Mesothelial cell of epicardium (in vitro differentiated cells): ENCODE measurements at places on chromosomes 7 and 10. TPM values are rescaled to one million over a fixed set of nuclear protein-coding genes. Genes with fewer than 3 reads are reported as not detected.

PDE6C gene
- total RNA-seq = not detected in 3 replicates

CLDN4 gene
- total RNA-seq = 158 to 175 TPM (median 165 TPM) in 3 replicates

LIPA gene
- 24.2 to 27.3 TPM (median 24.8 TPM) in 3 replicates for total RNA-seq

DNA sequence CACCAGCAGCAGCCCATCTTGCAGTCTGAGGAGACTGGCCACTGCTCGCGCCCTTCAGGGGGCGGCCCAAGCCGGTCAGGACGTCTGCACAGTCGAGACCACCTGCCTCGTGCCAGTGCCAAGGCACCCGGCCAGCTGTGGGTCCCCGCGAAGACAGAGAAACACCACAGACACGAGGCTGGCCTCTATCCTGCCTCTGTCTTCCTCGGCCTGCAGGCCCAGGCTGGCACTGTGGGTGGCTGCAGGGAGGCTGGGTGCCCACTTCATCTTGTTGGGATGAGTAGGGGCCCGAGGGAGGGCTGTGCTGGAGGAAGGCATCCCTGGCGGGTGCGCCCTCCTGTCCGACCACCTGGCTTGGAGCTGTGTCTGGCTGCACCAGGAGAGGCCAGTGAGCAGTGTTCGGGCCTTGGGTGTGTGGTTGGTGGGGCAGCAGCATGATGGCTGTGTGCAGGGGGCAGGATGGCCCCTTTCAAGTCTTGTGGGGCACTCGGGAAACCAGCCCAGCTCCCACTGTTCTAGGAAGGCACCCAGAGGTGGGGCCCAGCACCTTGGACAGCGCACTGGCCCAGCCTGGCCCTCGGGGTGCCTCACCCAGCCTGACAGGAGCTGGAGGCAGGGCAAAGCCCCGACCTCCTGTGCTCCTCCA is 7.3 kb downstream of the DPYSL4 start:
- H3K4me3 ChIP-seq = no peak overlapping the region
- peak; percentile 76 for DNase-seq
- H3K4me1 ChIP-seq = no peaks in the 10 kb centered on the region
- H3K27ac ChIP-seq = no peak overlapping the region
- peaks cover 34% of the 10 kb centered on the region for H3K27me3 ChIP-seq

DNA sequence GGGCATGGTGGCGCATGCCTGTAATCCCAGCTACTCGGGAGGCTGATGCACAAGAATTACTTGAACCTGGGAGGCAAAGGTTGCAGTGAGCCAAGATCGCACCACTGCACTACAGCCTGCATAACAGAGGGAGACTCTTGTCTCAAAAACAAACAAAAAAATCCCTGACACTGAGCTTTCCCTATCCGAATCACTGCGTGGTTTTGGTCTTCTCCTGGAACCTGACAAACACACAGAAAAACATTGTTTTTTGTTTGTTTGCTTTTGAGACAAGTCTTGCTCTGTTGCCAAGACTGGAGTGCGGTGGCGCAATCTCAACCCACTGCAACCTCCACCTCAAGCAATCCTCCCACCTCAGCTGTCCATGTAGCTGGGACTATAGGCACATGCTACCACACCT is 50.4 kb upstream of the PTPRN2 start:
- H3K27me3 ChIP-seq = no peaks in the 10 kb centered on the region
- H3K4me3 ChIP-seq = no peak overlapping the region
- no peaks in the 10 kb centered on the region for H3K4me1 ChIP-seq
- no peak for DNase-seq
- H3K27ac ChIP-seq = no peak overlapping the region
- peaks cover 18% of the 10 kb centered on the region for H3K36me3 ChIP-seq

DNA sequence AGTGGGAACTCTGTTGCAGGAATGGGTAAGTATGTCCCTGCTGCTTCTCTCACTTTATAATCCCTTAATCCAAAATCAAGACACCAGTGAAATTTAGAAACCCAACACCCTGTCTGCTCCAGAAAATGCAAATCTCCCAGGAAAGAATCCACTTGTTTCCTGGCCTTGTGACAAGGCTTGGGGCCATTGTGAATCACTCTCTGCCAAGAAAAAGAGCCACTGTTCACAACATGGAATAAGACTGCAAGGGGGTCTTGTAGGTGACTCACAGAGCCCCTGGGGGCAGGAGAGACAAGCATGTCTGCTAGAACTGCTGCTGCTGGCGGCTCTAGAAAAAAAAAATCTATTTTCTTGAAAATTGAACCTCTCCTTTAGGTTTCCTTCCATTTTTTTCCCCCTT is 191.2 kb downstream of the SORCS1 start:
- no peak overlapping the region for H3K27ac ChIP-seq
- no peaks in the 10 kb centered on the region for H3K27me3 ChIP-seq
- no peak for DNase-seq
- H3K4me3 ChIP-seq = no peak overlapping the region

DNA sequence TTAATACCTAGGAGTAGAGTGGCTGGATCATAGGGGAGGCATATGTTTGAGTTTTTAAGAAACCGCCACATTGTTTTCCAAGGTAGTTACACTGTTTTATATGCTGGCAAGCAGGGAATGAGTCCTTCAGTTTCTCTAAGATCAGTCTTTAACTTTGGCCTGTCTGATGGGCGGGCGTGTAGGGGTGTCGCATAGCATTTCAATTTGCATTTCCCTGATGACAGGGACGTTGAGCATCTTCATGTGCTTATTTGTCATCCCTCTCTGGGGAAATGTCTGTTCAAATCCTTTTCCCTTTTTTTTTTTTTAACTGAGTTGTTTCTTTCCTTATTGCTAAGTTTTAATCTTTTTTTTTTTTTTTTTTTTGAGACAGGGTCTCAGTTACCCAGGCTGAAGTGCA is 9.8 kb downstream of the MTG1 start:
- H3K4me3 ChIP-seq = no peak overlapping the region
- no peak for DNase-seq
- peaks cover 15% of the 10 kb centered on the region for H3K4me1 ChIP-seq
- no peaks in the 10 kb centered on the region for H3K27me3 ChIP-seq

DNA sequence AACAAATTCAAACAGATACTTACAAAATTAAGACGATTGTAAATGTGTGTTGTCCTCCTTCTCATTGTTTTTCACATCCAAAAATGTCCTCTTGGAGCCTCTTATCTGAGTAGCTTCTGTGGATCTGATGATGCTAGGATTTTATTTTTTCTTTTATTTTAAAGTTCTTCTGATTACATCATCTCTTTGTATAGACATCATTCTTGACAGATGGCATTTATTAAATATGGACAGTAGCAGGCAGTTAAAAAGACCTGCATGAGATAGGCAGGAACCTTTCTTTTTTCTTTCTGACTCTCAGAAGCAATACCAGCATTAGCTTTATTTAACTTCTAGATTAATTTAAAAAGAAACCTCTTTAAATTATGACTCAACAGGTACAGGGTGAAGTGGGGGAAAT is at the start of gene RPA3:
Gene RPA3 (minus strand): TSS at position 116 of the 400 bp plus-strand sequence. CDS start 78,189 bp downstream, outside the sequence.
- no peaks in the 10 kb centered on the region for H3K27me3 ChIP-seq
- H3K27ac ChIP-seq = no peak within 1 kb of the TSS
- no peak for DNase-seq
- peaks cover 4% of the 10 kb centered on the region for H3K36me3 ChIP-seq

- H3K27me3 ChIP-seq = no peaks in the 10 kb centered on the region
- peaks cover 24% of the 10 kb centered on the region for H3K4me1 ChIP-seq
- H3K4me3 ChIP-seq = no peak overlapping the region
- no peak overlapping the region for H3K27ac ChIP-seq
- H3K36me3 ChIP-seq = no peaks in the 10 kb centered on the region
Observed at GRCh38 chr10:77269163-77269562, 368.4 kb downstream of the KCNMA1 start.

DNA sequence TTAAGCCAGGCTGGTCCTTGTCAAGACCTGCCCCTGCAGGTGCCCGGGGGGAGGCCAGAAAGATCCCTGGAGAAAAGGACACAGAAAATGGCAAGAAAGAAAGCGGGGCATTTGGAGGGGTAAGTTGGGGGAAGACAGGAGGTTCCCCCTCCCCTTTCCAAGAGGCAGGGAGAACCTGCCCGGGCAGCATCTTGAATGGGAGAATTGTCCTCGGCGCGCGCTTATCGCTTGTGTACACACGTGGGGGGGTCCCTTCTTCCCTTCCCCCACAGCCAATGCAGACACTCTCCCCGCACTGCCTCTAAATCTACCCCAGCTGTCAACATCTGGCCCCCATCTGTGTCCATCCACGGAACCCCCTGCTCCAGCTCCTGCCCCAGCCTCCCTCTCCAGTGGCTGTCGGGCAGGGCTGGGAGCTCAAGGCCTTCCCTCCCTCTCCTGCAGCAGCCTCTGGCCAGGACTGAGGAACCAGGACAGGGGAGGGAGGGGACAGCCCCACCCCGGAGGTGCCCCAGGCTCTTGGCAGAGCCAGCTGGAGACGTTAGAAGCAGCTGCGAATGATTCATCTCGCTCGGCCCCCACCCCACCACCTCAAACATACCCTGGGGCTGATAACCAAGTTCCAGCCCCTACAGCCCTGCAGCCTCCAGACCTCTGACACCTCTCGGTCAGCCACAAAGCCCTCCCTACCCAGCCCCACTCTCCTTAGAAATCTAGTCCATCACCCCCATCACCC is 25.3 kb downstream of the EPHB4 start:
- H3K4me3 ChIP-seq = peak overlapping the region; percentile 10
- peaks cover 29% of the 10 kb centered on the region for H3K4me1 ChIP-seq
- H3K27ac ChIP-seq = peak overlapping the region; percentile 84
- H3K36me3 ChIP-seq = peaks cover 19% of the 10 kb centered on the region
- peak; percentile 46 for DNase-seq
- no peaks in the 10 kb centered on the region for H3K27me3 ChIP-seq

- no peak overlapping the region for H3K27ac ChIP-seq
- DNase-seq = no peak
- no peaks in the 10 kb centered on the region for H3K36me3 ChIP-seq
- H3K4me1 ChIP-seq = peaks cover 4% of the 10 kb centered on the region
- H3K27me3 ChIP-seq = peaks cover 26% of the 10 kb centered on the region
Observed at GRCh38 chr10:103564776-103565520, 71.4 kb downstream of the NEURL1 start.

DNA sequence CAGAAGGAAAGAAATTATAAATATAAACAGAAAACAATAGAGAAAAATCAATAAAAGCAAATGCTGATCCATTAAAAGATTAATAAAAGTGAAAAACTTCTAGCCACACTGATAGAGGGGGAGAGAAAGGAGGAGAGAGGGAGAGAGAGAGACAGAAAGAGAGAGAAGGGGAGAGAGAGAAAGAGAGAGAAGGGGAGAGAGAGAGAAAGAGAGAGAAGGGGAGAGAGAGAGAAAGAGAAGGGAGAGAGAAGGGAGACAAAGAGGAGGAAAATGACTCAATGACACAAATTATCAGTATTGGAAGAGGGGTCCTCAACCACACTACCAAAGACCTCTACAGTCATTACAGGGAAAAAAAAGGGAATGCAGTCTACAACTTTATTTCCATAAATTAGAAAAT is 94.4 kb upstream of the VIPR2 start:
- H3K4me3 ChIP-seq = no peak overlapping the region
- no peak for DNase-seq
- H3K4me1 ChIP-seq = no peaks in the 10 kb centered on the region

- no peaks in the 10 kb centered on the region for H3K27me3 ChIP-seq
- peaks cover 35% of the 10 kb centered on the region for H3K4me1 ChIP-seq
- no peak for DNase-seq
- peak overlapping the region; percentile 99 for H3K27ac ChIP-seq
- peak overlapping the region; percentile 99 for H3K4me3 ChIP-seq
Observed at GRCh38 chr10:114172776-114173602, 1.0 kb downstream of the CCDC186 start.

DNA sequence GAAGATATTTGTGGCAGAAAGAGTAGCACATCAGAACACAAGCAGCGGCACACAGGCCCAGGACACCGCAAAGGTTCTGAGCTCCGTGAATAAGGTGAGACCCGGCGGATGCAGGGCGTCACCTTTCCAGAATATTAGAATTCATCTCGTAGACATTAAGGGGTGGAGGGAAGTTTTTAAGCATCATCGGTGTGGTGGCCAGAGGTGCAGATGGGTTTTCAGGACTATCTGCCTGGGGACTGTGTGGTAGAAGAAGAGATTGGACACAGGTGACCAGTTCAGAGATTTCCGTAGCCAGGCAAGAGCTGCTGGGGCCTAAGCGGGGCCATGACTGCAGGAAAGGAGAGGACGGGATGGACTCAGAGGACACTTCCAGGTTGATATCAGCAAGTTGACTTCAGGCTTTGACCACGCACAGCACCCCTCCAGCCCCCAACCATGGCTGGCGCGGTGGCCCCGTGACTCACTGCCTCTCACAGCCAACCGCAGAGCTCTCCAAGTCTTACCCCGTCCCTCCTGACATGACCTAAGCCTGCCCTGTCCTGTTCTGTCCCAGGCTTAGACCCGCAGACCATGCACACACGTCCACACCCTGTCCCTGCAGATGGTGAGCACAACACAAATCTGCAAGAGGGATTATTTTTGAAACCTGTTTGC is 97.2 kb downstream of the OAT start:
- DNase-seq = peak; percentile 27
- H3K27ac ChIP-seq = no peak overlapping the region
- H3K4me3 ChIP-seq = no peak overlapping the region
- no peaks in the 10 kb centered on the region for H3K36me3 ChIP-seq
- H3K4me1 ChIP-seq = peaks cover 12% of the 10 kb centered on the region
- peaks cover 21% of the 10 kb centered on the region for H3K27me3 ChIP-seq

DNA sequence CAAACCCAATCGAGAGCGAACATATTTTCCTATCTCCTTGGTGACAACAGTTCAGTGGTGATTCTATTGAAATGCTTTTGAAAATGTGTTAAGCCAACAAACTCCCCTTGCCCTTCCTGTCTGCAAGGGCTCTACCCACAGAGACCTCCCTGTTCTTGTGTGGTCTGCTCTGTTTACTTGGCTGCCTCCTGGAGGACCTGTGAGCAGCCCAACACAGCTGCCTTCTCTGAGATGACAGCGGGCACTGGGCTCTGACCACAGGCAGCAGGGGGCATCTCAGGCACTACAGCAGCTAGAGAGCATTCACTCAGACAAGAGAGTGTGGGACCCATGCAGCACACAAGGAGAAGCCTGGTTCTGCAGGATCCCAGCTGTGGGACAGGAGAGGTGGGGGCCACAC is 416.4 kb downstream of the TCERG1L start:
- no peak overlapping the region for H3K4me3 ChIP-seq
- H3K4me1 ChIP-seq = peaks cover 20% of the 10 kb centered on the region
- no peak overlapping the region for H3K27ac ChIP-seq
- no peaks in the 10 kb centered on the region for H3K36me3 ChIP-seq

DNA sequence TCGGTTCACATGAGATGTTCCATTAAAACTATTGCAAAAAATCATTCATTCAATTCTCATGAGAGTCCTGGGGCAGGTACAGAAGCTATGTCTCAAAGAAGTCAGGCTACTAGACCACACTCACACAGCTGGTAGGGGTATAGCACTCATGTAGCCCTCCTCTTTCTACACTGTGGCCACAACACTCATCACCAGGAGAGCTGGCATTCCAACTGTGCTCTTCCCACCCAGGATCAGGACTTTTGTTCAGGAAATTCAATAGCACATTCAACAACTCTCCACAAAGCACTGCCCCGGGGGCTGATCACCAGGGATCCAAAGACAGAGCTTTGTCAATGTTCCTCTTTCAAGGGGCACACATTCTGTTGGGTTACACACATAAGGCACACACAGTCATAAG is 31.0 kb upstream of the C10orf90 start:
- H3K36me3 ChIP-seq = no peaks in the 10 kb centered on the region
- no peak overlapping the region for H3K27ac ChIP-seq
- no peak overlapping the region for H3K4me3 ChIP-seq
- no peak for DNase-seq
- peaks cover 3% of the 10 kb centered on the region for H3K4me1 ChIP-seq

- no peak overlapping the region for H3K4me3 ChIP-seq
- no peak overlapping the region for H3K27ac ChIP-seq
- H3K4me1 ChIP-seq = no peaks in the 10 kb centered on the region
- H3K36me3 ChIP-seq = peaks cover 10% of the 10 kb centered on the region
- H3K27me3 ChIP-seq = no peaks in the 10 kb centered on the region
Observed at GRCh38 chr10:69142983-69143382, 19.0 kb downstream of the VPS26A start.

- H3K27me3 ChIP-seq = no peaks in the 10 kb centered on the region
- peaks cover 52% of the 10 kb centered on the region for H3K4me1 ChIP-seq
- H3K27ac ChIP-seq = peak overlapping the region; percentile 62
- H3K36me3 ChIP-seq = peaks cover 2% of the 10 kb centered on the region
Observed at GRCh38 chr7:136058546-136058945, 81.4 kb upstream of the MTPN start.
